ENCODE measurements at places on chromosomes 3 and 15.

DNA sequence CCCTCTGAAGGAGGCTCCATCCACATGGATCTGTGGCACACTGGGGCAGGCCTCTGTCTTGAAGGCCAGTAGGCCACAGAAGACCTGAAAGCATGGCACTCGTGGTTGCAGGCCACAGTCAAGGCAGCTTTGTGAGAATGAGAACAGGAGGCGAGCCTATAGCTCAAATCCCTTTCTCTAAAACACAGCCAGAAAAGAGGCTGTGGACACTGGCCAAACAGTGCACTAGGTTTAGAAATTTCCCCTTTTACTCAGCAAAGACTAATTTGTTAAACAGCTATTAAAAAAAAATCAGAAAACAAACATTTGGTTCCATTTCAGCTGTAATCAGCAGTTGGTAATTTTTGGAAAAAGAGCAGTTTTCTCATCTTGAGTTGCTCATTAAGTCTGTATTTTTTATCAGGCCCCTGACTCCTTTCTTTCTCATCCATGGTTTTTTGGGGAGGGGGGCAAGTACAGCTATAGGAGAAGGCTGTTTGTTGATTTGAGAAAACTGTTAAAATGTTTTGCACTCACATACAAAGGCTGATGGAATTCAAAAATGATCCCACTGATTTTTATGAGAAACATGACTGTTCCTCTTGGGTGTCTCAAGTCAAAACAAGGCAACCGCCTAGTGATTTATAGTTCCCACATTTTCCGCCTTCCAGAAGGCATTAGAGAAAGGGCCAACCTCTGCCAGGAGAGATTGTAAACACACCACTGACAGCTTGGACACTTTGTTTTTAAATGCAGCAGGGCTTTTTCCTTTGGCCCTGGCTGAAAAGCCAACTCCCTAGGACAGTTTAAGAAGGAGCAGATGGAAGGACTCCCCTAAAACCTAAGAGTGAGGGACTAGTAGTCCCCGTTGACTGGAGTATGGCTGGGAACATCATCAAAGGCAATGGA is 28.1 kb downstream of the PARP16 start:
- no peak for DNase-seq

- no peak for DNase-seq
Observed at GRCh38 chr3:138452436-138452835, 18.0 kb downstream of the ESYT3 start.

- DNase-seq = no peak
Observed at GRCh38 chr3:149657321-149657925, 402 bp downstream of the WWTR1 start.

DNA sequence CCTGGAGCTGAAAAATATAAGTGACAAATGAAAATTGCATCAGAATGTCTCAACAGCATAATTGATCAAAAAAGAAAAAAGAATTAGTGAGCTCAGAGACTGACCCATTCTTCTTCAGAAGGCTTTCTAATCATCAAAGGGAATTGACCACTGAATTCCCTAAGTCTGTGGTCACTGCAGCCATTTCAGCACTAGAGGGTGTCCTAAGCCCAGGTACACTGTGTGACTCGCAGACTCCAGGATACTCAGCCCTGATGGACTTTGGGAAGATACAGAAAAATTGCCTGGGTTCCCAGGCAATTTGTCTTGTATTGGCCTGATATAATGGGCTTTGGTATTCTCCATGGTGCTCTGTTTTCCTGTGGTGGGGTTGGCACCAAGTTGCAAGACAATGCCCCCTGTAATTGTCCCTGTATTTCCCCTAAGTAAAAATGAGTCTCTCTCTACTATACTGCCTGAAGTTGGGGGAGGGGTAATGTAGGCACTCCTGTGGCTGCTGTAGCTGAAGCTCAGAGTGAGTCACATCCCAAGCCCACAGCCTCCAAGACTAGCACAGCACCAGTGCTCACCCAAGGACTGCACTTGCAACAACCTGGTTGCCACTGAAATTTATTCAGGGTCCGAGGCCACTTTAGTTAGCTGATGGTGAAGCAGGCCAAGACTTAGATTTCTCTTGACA is 256.0 kb upstream of the STAC start:
- DNase-seq = peak; percentile 36

GRCh38 chr3:194029846-194030245 is 106.1 kb upstream of the HES1 start:
- no peak for DNase-seq

DNA sequence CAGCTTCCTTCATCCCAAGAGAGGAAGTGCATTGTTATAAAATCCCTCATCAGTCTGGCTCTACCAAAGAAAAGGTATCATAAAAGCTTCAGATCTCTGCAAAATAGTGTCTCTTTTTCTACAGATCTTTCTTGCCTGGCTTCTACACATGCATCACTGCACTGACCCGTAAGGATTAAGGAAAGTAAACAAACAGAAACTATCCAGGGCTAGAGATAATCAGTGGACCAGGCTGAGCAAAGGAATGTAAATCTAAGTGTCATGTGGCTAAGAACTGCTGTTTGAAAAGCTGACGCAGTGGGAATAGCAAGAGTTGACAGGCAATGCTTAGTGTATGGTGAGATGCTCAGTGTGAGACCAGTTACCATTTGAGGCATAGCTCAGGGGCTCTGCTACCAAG is 339.7 kb downstream of the IL5RA start:
- DNase-seq = no peak

DNA sequence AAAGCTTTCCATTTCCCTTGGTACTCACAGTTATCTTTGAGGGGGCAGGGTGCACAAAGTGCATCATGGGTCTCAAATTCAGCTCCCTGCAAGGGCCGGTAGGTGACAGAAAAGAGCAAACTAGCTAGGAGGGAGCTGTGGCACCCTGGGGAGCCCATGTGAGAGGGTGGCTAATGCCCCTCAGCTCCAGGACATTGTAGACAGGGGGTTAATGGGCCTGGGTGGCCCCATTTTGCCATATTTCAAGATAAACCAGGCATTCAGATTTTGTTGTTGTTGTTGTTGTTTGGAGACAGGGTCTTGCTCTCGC is 3.7 kb upstream of the SLC6A6 start:
- DNase-seq = no peak

GRCh38 chr3:4261406-4261805 is 41.8 kb upstream of the SETMAR start:
- no peak for DNase-seq

GRCh38 chr15:89091627-89092220 is 3.5 kb downstream of the ABHD2 start:
- DNase-seq = no peak

DNA sequence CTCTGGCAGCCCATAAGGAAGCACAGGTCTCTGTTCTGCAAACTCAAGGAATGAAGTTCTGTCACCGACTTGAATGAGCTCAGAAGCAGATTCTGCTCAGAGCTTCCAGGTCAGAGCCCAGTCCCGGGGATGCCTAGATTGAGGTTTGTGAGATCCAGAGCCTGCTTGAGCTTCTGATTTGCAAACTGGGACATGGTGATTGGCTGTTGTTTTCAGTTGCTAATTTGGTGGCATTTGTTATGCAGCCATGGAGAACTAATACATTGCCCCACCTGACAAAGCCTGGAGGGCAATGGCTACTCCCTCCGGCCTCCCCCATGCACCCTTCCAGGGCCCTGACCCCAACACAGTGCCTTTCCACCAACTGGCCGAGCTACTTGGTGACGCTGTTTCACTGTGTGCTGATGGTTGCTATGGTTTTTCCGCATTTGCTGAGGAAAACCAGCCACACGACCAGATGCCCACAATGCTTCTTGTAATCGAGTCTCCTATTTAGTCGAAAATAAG is 379.5 kb upstream of the ATP10A start:
- no peak for DNase-seq

DNA sequence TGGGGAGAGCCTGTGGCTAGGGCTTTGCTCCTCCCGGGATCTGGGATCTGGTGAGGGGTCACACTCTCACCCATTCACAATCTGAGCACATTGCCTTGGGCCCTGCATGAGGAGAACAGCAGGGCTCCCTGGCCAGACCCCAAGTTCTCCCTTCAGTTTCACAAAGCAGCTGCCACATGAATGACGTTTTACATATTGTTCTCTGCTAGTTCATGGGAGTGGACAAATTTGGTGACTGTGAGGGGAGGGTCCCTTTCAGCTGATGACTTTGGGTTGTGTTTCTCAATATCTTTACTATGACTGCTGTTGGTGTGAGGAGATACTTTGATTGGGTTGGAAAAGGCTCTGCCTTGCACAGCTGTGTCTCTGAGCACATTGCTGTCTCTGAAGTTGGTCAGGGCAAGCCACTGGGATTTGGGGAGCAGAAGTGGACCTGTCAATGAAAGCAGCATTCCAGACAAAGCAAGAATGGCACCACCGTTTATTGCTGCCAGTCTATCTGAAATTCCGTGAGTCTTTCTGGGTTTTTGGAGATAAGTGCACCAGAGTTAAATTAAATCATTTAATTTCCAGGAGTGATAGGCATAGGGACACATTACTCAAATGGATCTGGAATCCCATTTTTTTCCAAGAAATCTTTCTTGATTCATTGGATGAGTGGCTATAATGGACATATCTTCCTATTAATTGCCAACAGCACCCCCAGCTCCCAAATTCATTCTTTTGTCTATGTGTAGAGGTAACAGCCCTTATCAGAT is 10.3 kb downstream of the TIMP4 start:
- DNase-seq = no peak

- no peak for DNase-seq
Observed at GRCh38 chr3:55202326-55202725, 274.5 kb upstream of the LRTM1 start.

DNA sequence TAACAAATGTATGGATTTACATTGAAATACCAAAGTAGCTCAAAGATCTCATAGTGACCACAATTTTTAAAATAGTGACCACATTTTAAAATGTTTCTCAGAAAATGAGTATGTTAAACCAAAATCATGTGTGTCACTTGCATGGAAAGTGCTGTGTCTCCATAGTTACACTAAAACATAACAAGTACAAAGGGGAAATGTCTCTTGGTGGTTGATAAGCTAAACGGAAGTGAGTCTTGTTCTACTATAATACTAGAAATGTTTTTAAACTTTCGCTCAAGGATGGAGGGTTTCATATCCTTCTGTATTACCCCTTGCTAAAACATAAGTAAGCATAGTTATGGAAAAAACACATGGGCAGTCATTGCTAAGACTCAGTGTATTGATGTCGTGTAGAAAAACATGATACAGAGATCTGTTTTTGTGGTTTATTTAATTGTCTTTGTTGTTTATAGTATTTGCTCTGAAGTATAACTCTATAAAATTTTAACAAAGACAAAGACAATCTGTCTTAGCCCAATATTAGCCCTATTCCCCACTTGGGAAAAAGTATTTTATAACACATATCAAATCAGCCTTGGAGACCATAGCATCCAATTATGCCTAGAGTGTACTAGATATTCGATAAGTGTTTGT is 27.0 kb upstream of the DENND4A start:
- no peak for DNase-seq

- DNase-seq = no peak
Observed at GRCh38 chr3:170977949-170978745, 48.4 kb downstream of the SLC2A2 start.

GRCh38 chr15:50977162-50977561 is 68.7 kb downstream of the AP4E1 start:
- DNase-seq = no peak

GRCh38 chr3:145681181-145681580 is 479.8 kb downstream of the PLOD2 start:
- no peak for DNase-seq

DNA sequence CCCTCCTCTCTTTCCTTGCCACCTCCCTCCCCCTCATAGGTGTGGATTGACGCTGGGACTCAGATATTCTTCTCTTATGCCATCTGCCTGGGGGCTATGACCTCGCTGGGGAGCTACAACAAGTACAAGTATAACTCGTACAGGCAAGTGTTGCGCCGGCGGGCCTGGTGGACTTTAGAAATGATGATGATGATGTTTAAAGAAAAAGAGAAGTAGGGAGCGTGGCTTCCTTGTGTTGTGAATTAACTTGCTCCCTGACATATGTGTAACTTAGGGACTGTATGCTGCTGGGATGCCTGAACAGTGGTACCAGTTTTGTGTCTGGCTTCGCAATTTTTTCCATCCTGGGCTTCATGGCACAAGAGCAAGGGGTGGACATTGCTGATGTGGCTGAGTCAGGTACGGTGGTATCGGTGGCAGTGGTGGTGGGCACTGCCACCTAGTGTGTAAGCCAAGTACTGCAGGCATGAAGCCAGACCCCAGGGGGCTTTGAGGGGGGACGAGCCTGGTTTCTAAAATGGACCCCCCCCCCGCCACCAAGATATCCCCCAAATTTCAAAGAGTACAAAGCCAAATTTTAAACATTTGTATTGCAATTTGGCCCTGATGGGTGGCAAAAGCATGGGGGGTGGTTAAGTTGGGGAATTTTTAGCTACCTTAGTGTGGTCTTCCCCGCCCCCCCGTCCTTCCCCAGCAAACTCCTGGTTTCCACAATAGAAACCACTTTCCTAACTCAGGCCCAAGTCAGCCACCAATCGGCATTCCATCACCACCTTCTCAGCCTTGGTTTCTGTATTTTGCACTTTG is 65.6 kb downstream of the SLC6A6 start:
- DNase-seq = no peak

DNA sequence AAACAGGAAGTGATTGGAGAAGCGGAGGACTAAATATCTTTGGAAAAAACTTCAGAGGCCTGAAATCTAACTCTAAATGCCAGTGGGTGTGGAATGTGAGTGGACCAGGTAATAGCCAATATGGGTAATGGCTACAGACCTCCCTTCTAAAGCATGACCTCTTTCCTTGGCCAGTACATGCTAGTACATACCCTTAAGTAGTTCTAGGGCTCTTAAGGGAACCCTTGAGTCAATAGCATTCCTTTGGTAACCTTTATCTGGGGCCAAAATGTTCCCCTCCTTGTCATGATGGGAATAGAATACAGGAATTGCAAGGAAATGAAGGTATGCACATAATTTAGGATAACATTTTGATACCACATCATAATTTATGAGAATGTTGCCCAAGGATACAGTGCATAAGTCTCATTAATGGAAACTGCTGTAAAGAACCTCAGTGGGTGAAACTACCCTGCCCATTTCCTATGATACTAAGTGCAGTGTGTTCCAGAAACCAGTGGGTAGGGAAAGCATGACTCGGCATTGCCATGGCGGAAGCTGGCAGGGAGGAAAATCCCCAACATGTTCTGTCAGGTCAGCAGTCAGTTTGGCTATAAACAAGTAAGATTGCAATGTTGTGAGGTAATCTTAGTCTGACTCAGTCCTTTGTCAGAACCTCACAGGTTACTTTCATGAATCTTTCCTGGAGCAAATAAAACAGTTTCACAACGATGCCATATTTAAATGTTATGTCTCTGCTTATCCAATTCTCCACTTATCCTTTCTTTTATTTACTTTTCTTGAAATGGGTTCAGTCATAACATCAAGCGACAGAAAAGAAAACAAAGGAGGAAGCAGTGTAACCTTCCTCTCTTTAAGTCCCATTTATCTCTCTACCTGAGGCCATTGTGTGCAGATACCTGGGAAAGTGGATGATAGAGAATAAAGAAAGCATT is 23.5 kb upstream of the RAP2B start:
- DNase-seq = peak; percentile 59
